Right forelimb (tissue), 1 donor: ENCODE measurements at places on chromosomes 16 and 17.

DNA sequence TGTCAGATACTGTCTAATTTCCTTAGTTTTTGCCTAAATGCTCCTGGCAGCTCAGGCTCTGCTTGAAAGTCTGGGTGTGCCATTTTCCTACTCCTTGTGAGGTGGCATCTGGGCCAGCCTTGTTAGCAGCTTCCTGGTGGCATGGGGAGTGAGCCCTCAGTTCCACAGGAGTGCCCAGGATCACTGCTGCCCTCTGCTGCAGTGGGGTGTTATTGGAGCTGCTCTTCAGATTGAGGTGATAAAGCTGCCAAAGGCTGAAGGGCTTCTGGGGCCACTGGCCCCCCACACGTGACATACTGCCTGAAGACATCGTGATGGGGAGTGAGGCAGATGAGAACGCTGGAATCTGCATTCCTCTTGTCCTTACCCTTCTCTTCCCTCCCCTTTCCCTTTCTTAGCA, 27.4 kb downstream of the CEP95 start:
- DNase-seq, result no peak

DNA sequence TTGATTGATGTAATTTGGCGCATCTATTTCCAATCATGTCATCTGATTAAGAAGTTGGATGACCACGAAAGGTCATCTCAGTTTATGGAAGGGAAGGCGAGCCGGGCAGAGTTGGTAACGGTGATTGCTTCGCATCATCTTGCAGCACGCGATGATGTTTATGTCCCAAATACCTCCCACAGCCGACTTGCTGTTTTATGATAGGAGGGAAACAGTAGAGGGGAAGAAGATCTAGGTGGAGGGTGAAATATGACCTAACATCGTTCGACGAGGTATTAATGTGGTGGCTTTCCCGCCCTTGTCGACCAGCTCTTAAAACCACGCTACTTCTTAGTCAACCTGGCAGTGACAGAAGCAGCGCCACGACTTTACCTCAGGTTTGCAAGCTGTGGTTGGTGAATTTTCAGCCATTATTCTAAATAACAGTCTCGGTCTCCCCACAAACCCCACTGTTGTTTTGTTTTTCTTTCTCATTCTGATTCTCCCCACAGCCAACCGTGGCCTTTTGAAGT, 805 bp upstream of the TANC2 start:
- no peak for DNase-seq

DNA sequence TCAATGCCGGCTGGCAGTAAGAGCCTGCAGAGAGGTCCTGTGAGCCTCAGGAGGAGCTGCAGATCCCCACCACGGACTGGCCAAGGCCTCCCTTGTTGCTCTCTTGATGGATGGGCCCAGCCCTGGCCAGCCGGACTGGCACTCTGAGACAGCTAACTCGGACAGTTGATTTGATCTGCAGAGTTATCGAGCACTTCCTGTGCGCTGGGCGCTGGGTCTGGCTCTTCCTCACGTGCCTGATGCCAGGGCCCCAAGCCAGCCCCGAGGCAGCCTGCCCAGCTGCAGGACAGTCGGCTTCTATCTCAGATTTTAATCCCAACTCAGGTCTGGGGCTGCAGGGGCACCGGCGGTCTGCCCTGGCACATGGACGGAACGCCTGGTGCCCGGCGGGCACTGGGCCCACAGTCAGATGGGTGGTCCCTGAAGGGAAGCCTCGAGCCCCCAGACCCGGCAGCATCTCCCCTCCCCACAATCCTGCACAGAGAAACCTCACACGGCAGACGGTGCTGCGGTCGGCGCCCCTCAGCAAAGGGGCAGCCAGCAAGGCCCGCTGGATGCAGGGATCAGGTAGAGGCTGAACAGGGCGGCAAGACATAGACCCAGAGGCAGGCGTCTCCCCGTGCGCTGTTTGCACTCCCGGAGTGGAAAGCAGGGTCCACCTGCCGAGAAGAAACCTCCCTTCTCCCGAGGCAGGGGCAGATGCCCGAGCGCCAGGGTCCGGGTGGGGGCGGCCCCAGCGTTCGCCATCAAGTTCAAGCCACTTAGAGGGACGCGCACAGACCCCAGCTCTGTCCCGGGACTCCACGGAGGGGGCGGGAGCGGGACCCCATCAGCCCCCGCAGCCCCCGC, 34.0 kb downstream of the TIMM22 start:
- peak; percentile 75 for DNase-seq

- no peak for DNase-seq
Measured at GRCh38 chr16:75301804-75302203, 50.4 kb upstream of the BCAR1 start.

DNA sequence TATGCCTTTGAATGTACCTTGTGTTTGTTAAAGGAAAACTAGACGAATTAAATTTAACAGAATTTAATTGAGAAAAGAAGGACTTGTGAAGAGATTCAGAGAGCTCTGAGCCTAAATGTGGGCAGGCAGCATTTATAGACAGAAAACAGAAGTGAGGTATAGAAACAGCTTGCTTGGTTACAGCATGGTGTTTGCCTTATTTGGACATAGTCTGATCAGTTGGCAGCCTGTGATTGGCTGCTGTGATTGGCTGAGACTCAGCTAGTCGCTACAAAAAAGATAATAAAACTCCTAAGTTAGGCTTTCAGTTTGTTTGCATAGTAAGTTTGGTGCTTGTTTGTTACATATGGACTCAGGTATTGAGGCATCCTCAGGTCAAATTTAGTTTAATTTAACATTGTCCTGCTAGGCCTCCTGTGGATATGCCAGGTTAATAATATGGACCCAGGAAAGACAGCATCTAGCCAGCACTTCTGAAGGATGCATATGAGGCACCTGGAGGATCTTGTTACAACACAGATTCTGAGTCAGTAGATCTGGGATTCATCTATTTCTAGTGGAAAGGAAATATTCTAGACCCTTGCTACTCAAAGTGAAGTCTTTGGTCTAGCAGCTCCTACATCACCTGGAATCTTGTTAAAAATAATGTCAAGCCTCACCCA, 43.4 kb downstream of the SLFN5 start:
- no peak for DNase-seq

DNA sequence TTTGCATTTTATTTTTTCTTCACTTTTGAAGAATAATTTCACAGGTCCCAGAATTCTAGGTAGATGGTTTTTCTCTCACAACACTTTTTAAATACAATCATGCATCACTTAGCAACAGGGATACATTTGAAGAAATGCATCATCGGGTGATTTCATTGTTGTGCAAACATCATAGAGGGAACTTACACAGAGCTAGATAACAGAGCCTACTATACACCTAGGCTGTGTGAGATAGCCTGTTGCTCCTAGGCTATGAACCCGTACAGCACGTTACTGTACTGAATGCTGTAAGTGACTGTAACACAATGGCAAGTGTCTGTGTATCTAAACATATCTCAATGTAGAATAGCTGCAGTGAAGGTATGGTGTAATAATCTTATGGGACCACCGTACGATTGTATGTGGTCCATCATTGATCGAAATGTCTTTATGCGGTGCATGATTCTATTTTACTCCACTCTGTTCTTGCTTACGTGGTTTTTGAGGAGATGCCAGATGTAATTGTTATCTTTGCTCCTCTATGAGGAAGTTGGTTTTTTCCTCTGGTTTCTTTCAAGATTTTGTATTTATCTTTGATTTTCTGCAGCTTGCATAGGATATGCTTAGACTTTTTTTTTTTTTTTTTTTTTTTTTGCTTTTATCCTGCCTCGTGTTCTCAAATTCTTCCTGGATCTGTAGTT, 35.5 kb upstream of the TMEM92 start:
- DNase-seq, result no peak

- peak; percentile 94 for DNase-seq
Measured at GRCh38 chr16:86566601-86566965, at the start of gene FOXC2. Gene FOXC2, plus strand, starts transcription at chr16:86566829. Its CDS starts 507 bp downstream, at chr16:86567336.

DNA sequence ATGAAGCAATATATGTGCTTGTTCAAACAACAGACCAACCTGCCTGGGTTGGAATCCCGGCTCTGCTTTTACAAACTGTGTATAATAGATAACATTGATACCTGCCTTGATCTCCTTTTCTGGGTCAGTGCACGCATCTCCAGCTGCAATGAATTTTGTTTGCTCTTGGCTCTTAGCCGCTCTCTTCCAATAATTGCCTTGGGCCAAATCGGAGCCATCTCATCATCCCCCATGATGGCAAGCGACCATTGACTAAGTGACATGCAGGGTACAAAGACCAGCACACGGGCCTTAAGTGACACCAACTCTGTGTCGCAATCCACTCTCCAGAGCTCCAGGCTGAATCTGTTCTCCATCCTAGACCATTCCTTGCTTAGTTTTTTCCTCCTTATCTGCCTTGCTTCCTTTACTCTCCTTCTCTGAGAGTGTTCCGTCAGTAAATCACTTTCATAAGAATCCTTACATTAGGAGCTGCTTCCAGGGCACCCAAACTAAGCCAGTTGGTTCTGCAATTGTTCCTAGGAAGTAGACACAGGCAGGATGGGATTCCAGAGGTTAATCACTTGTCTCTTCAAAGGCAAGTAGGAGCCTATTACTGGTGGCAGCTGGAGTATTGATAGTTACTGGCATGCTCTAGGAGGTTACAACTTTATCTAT, 134.2 kb downstream of the ABCA8 start:
- no peak for DNase-seq

DNA sequence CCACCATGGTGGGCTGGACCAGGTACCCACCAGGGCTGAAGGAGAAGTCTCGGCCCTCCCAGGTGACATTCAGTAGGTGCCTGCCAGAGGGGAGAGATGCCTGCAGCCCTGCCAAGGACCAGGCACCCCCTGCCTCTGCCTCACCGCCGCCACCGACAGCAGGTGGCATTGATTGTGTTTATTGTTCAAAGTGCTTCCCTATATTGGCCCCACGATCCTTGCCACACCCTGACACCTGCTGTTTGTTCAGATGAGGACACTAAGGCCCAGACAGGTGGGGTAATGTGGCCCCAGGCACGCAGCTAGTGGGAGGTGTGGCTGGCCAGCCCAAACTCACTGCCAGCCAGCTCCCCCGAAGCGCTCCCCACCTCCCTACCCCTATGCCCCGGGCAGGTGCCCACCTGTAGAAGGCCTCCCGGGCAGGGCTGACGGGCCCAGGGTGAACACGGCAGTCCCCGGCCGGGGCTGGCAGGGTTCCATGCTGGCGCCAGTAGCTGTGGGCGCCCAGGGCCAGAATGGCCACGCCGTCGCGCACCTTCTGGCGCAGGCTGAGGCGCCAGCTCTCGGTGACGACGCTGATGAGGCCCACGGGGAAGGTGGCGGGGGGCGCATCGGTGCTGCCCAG, 8.0 kb downstream of the GRIN2C start:
- no peak for DNase-seq

GRCh38 chr16:51051671-51052070, 99.4 kb downstream of the SALL1 start:
- DNase-seq, result no peak

DNA sequence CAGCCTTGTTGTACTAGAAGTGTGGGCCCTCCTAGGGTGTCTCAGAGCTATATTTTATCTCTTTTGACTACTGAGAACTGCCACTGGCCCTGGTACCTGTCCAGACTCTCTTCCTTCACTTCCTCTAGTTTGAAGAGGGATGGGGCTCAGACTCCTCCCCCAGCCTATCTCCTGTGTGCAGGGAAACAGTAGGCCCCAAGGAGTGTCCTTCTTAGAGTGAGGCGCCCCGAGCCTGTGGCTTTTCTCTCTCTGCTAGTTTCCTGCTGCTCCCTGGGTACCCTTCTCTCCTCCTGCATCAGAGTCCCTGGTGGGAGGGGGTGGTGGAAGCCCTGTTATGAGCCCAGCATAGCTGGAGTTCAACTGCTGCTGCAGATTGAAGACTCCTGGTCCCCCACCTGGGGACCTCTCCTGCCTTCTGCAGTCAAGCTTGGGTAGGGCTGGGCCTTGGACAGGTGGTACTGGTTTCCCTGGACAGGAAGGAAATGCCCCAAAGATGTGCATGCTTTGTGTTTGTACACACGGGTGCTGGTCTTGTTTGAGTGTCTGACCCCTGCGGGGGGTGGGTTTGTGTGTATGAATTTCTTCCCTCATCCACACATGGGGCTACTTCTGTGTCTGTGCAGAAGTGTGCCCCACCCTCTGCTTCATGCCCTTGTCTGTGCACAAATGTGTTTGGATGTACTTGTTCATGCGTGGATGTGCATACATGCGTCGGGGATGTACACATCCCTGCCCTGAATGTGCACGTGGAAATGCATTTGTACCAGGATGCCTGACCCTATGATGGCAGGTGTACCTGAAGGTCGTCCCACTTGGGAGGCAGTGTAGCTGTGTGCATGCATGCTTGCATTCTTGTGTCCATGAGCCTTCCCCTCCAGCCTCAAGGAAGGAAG, 6.9 kb downstream of the RARA start:
- DNase-seq, result peak; percentile 54

DNA sequence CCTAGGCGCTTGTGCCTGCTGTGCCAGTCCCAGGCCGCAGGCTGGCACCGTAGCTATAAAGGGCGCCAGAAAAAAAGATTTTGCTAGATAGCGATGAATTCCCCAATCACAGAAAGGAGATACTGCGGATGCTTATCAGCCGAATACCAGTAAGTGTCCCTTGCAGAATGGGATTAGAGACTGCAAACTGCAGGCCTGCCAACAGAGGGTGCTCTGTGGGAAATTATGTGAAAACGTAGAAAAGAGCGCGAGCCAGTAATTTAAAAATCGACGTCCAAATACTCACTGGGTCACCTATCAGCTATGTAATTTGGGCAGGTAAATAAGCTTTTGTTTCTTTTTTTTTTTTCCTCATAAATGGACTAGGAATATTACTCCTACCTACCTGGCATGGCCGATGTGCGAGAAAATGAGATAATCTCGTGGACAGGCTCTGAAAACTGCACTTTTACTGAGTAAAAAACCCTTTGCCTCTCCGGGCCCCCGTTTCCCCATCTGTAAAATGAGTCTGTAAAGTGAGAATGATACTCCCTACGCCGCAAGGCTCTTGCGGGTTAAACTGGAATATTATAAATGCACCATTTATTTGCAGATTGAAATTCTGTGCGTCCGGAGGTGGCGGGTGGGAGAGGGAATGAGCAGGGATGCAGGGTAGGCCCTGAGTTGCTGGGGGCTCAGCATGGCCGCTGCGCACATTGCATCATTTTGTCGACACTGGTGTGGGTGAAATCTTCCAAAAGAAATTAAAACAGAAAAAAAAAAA, 1.2 kb upstream of the COG1 start:
- DNase-seq, result peak; percentile 78

DNA sequence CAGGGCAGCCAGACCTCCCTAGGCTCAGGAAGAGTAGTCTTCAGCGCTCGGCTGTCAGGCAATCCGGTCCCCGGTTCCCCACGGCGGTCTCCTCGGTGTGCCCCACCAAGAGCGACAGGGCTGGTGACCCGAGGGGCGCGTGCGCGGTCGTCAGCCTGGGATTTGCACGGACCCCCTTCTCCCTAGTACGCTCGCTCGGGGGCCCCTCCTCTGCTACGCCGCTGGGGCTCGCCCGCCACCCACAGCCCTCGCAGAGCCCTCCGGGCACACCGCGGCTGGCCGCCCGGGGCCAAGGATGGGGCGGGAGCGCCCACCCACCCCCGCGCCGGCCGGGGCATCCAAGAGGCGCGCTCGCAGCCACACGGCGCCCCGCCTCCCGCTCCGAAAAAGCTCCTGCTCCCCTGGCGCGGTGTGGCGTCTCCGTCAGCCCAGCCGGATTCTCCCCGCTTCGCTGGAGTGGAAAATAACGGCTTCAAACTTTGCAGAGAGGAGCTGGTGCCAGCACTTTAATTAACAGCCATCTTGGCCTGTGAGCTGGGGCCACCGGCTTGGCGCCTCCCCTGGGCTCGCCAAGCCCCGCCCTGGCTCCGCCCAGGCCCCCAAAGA, 2.1 kb upstream of the C1QL1 start:
- DNase-seq, result peak; percentile 69

GRCh38 chr17:37489197-37490001, at the start of gene DUSP14:
Gene DUSP14, plus strand, starts transcription at chr17:37489891. Its CDS starts 22,382 bp downstream, at chr17:37512273.
- DNase-seq, result peak; percentile 87
